ENCODE measurements at places on chromosomes 3 and 15.

DNA sequence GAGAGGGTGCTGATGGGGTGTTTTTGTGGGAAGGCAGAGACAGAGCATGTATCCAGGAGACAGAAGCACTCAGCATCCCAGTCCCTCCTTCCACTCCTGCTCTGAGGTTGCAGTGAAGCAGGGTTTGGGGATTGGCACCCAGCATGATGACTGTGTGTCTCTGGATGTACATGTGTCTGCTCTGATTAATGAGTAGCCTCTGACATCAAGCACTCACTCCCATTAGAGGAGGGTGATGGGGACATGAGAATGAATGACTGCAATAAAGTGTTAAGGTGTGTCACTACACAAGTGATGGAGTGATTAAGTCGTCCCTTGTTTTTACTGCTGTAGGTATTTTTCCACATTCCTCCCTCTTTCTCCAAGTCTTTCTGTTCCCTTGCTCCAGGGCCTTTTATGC, 9.6 kb upstream of the MYZAP start:
- DNase-seq, result no peak

DNA sequence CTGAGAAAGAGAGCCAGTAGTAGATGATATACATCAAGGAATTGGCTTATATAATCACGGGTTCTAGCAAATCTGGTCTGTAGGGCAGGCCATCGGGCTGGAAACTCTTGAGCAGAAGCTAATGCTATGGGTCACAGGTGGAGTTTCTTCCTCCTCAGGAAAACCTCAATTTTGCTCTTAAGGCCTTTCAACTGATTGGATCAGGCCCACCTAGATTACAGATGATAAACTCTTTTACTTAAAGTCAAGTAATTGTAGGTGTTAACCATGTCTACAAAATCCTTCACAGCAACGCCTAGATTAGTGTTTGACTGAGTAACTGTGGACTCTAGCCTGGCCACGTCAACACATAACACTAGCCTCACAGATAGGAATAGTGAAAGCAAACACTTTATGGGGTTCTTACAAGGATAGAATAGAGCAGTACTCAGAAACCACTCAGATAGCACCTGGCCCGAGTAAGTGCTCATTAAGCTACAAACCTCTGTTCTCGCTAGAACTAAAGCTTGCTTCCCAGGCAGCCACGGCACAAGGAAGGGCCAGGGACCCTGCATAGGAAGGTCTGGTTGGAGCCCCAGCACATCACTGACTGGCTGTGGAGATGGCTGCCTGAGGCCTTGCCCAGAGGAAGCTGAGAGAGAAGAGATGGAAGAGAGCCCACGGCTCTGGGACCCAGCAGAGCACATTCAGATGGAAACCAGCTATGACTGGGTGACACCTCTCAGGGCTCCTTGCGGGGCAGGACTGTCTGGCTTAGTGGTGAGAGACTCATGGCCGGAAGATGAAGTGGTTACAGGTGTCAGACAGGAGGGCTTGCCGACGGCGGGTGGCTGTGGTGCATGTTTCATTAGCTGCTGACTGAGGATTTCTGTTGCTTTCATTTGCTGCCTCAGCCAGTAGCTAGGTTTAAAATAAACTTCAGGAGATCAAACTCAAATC, 202.5 kb upstream of the TLE3 start:
- no peak for DNase-seq

DNA sequence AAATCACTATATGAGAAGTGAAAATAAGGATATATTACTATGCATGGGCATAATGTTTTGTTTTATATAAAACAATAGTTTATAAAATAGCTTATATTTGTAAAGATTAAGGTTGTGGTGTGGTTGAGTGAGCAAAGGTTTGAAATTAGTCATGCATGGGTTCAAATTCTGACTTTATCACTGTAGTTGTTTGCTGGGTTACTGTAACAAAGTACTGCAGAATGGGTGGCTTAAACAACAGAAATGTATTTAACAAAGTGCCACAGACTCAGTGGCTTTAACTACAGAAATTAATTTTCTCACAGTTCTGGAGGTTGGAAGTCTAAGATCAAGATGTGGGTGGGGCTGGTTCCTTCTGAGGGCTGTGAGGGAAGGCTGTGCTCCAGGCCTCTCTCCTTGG, 184.8 kb upstream of the THRB start:
- no peak for DNase-seq

DNA sequence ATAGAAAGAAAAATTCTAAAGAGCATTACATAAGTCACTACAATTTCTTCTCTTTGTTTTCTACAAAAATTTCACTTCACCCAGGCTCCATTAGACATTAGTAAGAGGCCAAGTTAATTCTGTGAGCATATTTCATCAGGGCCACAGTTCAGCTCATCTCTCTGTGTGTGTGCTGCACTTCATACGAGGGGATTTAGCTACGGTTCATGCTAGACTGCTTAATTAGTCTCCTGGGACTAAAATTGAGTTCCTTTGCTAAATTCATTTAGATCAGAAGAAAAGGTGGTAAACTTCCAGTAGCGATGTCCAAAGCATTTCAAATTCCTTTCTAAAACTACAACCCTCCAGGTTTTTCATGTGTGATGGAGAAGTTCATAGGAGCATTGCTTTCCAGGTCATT, 83.1 kb upstream of the SETMAR start:
- DNase-seq, result no peak

- DNase-seq, result no peak
These were observed 464 bp upstream of the MRPS25 start for GRCh38 chr3:15065550-15066007.

DNA sequence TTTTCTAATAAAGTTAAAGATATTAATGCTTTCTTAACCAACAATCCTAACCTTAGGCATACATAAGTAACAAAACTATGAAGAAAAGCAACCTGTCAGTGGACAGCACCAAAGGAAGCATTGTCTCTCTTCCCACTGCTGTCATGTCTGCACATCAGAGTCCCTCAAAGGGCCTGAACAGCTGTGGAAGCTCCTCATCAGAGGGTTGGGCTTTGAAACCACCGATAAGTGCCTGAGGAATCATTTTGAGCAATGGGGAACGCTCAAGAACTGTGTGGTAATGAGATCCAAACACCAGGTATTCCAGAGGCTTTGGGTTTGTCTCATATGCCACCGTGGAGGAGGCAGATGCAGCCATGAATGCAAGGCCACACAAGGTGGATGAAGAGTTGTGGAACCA, 182.5 kb downstream of the FMN1 start:
- DNase-seq, result no peak

- no peak for DNase-seq
These were observed 325.4 kb downstream of the FOXP1 start for GRCh38 chr3:71258116-71258515.

DNA sequence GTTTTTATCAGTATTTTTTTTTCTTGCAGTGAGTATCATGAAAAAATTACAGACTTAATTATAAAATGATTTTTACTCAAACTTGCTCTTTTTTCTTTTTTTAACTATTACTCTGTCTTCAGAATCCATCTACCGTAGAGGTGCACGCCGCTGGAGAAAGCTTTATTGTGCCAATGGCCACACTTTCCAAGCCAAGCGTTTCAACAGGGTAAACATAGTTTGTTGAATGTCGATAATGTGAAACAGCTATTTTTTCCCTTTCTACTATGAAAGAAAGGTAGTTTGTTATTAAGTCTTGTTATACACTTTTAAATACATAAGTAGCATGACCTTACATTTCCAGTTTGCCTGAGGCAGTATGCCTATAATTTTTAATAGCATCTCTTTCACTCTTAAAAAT, 45.6 kb downstream of the PRKCI start:
- no peak for DNase-seq

GRCh38 chr15:42053010-42053409, 32.2 kb upstream of the PLA2G4E start:
- DNase-seq, result no peak

- no peak for DNase-seq
These were observed 104.7 kb downstream of the MBNL1 start for GRCh38 chr3:152373379-152373778.

GRCh38 chr15:60093273-60094067, 89.4 kb downstream of the FOXB1 start:
- DNase-seq, result peak; percentile 42

GRCh38 chr15:89743594-89743993, 7.5 kb downstream of the MESP1 start:
- no peak for DNase-seq

GRCh38 chr3:141174674-141175073, 57.0 kb upstream of the PXYLP1 start:
- no peak for DNase-seq

GRCh38 chr3:73500321-73500720, 124.4 kb downstream of the PDZRN3 start:
- DNase-seq, result no peak

GRCh38 chr15:96330450-96331143, at the start of gene NR2F2:
Gene NR2F2 (plus strand): TSS chr15:96330700. CDS start chr15:96332106, 1,406 bp downstream.
- peak; percentile 92 for DNase-seq

DNA sequence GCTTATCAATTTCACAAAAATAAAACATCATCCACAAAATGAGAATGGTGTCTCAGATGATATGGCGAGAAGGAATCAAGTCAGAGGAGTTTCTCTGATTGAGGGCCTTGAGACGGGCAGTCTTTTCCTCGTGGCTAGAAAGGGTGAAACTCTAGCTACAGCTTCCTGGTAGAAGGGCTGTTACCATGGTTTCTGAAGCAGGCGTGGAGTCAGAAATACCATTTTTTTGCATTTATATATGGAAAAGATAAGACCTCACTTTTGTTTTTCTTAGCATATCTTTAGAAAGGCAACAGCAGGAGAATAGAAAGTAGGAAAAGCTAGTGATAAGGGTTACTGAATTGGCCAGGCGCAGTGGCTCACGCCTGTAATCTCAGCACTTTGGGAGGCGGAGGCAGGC, 17.3 kb upstream of the SAMD7 start:
- DNase-seq, result no peak

GRCh38 chr3:194492001-194492400, 5.2 kb upstream of the ATP13A3 start:
- DNase-seq, result no peak

GRCh38 chr3:23640471-23641146, 165.1 kb upstream of the UBE2E1 start:
- DNase-seq, result no peak

- DNase-seq, result no peak
These were observed 332.2 kb downstream of the LPP start for GRCh38 chr3:188486126-188486525.

- DNase-seq, result no peak
These were observed 131.6 kb upstream of the CMC1 start for GRCh38 chr3:28109829-28110228.

- DNase-seq, result no peak
These were observed 1.3 kb downstream of the CLPX start for GRCh38 chr15:65183865-65184159.

- no peak for DNase-seq
These were observed 291.1 kb downstream of the CHL1 start for GRCh38 chr3:487614-488013.

- no peak for DNase-seq
These were observed 65.4 kb downstream of the ABI3BP start for GRCh38 chr3:100927775-100928174.

DNA sequence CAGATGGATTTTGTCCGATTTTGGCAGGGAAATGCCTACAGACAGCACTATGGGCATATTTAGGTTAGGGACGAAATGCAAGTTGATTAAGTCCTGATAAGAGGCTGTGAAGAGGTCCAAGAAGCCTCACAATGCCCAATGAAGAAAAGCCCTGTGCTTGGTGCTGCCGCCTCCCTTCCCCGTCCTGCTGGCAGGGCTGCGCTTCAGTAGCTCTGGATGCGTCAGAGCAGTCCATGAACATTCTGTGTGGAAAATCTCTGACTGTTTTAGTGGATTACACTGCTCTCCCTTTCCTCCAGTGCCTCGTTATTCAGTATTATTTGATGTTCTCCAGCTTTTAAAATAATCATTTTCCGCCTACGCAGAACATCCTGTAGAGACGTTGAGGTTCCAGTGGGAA, 39.6 kb downstream of the MLH1 start:
- DNase-seq, result no peak

GRCh38 chr15:89462198-89462912, 34.0 kb downstream of the RHCG start:
- DNase-seq, result peak; percentile 89

GRCh38 chr3:14352002-14352627, 50.3 kb upstream of the SLC6A6 start:
- DNase-seq, result no peak

DNA sequence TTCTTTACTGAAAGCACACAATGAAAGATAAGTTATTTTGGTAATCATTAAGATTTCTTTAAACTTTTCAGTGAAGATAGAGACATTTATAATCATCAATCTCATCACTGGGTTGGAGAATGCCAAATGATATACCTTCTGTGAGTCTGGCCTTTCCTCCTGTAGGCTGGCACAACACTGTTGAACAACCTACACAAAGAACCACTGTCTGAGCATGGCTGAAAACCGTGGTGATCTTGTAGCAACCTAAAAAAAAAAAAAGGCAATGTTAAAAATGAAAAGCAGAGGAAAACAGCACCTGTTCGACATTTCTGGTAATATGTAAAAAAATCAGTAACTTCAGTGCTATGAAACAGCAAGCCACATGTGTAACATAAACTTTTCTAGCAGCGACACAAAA, 1.8 kb downstream of the RPS27L start:
- no peak for DNase-seq

- DNase-seq, result no peak
These were observed 88.4 kb downstream of the APBA2 start for GRCh38 chr15:28974142-28974541.

DNA sequence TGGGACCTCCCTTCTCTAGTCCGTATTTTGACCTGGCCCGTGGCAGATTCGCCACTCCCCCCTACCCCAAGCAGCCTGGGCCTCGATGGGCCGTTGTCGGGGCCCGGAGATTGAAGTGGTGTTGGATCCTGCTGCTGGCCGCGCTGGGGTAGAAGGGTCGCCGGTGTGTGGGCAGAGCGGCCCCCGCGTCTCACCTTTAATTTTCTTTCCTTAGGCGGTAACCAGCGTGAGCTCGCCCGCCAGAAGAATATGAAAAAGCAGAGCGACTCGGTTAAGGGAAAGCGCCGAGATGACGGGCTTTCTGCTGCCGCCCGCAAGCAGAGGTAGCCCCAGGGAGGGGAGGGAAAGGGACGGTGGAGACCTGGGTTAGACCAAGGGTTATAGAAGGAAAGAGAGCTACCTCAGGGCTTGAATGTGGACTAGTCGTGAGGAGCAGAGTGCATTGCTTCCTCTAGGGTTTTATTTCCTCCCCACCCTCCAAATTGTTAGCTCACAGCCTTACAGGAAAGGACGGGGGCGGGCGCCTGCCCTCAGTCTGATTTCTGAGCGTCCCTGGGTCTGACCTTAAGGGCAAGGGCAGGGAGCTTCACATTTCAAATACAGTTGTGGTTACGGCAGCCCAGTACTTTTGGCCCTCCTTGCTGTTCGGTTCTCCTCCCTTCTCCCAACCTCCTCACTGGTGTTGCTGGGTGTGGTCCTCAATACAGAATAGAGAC, 799 bp downstream of the SERF2 start:
- no peak for DNase-seq

- no peak for DNase-seq
These were observed 13.6 kb upstream of the SLC6A1 start for GRCh38 chr3:10978956-10979355.

- DNase-seq, result no peak
These were observed 41.3 kb downstream of the NECTIN3 start for GRCh38 chr3:111112913-111113312.

DNA sequence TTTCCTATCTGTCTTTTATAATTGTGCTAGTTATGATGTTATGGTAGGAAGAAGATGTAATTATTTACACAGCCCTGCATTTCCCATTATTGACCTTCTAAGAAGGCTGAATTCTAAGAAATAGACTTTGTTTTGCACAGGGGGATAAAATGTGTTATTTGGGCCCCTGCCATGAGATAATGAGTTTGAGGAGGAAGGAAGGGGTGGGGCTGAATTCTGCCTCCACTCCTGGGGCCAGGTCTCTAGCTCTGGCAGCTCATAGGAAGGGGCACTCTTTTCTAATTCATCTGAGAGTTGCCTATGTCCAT, 69.2 kb upstream of the GOLGA8B start:
- no peak for DNase-seq

GRCh38 chr15:84750583-84751092, 2.2 kb downstream of the ZNF592 start:
- no peak for DNase-seq

Measured in midbrain (tissue), 1 donor.